Hepatocyte (in vitro differentiated cells): ENCODE measurements at places on chromosomes 13 and 19. TPM values are rescaled to one million over a fixed set of nuclear protein-coding genes. Genes with fewer than 3 reads are reported as not detected.

DNA sequence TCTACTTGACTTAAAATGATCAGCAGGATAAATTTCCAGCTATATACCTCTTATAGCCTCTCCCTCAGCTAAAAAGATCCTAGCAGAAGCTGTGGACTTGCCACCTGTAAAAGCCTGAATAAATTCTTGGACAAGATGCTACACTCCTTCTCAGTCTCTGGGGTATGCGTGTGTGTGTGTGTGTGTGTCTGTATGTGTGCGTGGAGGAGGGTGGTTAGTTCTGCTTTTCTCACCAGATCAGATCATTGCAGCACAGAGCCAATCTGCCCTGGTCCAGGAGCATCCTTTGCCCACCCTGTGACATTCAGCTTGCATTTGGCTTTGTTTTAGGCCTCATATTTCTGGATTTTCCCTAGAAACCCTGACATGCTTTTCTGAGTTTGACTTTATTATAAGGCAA lies 438.3 kb downstream of the RFC3 start:
- no peak for DNase-seq

- no peak for DNase-seq
Measured at GRCh38 chr13:109476001-109476400, 310.4 kb downstream of the IRS2 start.

DNA sequence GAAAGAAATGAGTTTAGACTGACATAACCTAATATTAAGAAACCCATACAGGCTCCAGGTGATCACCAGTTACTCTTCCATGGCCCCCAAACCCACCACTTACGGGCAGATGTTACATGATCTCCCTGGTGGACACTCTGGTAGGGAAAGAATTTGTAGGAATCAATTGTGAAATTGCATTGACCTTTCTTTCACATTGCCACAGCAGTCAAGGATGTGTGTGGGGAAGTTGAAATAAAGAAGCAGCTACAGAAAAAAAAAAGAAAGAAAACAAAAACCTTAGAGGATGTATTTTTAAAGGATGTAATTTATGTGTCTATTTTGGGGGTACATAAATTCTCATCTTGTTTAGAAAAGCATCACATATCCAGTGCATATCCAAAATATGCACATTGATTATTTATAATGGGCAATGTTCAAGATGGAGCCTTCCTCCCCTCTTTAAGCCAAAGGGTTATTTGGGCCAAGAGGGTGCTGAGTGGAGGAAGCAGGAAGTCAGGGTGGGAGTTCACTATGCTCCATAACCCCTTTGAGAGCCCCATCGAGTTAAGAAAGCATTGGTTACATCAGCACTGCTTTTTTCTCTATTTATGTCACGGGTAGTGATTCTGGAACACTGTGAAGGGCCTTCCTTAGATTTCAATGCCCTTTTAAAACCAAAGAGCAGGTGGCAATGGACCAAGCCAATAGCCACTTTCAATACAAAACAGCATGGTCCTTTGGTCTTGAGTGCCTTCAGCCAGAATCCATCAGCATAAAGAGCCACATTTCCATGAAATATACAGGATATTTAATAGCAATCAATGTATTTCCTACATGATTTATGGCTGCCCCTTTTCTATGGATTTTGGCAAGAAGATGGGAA lies 169.6 kb downstream of the LACC1 start:
- DNase-seq, result no peak

GRCh38 chr13:33284031-33284430 lies 1.5 kb downstream of the STARD13 start:
- no peak for DNase-seq

DNA sequence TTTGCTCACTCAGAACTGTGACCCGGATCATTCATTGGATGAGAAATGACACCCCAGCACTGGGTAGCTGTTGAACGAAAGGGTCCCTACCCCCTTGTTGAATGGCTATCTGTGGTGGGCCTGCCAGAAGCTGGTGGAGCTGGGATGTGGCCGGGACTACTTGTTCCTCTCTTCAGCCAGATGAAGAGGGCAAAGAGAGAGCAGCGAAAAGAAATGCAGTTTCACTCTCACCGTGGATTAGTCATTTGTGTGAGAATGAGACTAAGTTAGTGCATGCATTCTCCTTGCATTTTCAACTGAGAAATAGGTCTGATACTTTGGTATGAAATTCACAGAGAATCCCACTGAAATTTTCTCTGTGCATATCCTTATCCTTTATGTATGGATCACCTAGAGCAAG lies 553.1 kb downstream of the IRS2 start:
- DNase-seq, result no peak

- peak; percentile 68 for DNase-seq
Measured at GRCh38 chr13:97976610-97977521, 23.4 kb downstream of the IPO5 start.

GRCh38 chr13:48504606-48505005 lies 28.3 kb downstream of the RCBTB2 start:
- DNase-seq, result no peak

GRCh38 chr13:113546571-113547237 lies 37.8 kb upstream of the TFDP1 start:
- no peak for DNase-seq

- DNase-seq, result peak; percentile 62
Measured at GRCh38 chr19:46976845-46977320, 42.8 kb upstream of the NPAS1 start.

GRCh38 chr13:97422118-97423054 lies 11.6 kb upstream of the RAP2A start:
- DNase-seq, result no peak

- no peak for DNase-seq
Measured at GRCh38 chr19:3674784-3675543, 25.3 kb downstream of the PIP5K1C start.

GRCh38 chr13:45933203-45933908 lies 81.8 kb upstream of the SIAH3 start:
- DNase-seq, result no peak

DNA sequence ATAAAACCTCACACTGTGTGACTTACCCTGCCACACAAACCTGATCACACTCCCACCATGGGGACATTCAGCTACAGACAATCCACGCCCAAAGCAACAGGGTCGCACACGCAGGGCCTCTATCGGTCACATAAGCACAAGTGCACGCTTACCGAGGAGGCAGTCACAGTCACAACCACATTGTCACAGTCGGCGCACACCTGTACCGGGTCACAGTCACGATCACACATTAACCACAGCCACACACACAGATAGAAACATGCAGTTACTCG lies 579 bp downstream of the ZNF566 start:
- DNase-seq, result peak; percentile 40

DNA sequence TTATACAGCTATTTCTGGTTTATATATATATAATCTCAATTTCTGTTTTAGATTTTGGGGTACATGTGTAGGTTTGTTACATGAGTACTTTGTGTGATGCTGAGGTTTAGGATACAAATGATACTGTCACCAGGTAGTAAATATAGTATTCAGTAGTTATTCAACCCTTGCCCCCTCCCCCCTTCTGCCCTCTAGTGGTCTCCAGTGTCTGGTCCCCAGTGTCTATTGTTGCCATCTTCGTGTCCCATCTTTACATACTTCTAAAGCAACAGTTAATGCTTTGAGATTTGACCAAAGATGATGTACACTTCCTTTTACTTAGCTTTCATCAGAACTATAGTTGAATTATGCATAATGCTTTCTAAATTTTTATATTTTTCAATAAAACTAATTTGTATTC lies 1623.4 kb upstream of the PRR20A start:
- no peak for DNase-seq

- DNase-seq, result no peak
Measured at GRCh38 chr19:38182536-38183210, 41.3 kb downstream of the DPF1 start.

DNA sequence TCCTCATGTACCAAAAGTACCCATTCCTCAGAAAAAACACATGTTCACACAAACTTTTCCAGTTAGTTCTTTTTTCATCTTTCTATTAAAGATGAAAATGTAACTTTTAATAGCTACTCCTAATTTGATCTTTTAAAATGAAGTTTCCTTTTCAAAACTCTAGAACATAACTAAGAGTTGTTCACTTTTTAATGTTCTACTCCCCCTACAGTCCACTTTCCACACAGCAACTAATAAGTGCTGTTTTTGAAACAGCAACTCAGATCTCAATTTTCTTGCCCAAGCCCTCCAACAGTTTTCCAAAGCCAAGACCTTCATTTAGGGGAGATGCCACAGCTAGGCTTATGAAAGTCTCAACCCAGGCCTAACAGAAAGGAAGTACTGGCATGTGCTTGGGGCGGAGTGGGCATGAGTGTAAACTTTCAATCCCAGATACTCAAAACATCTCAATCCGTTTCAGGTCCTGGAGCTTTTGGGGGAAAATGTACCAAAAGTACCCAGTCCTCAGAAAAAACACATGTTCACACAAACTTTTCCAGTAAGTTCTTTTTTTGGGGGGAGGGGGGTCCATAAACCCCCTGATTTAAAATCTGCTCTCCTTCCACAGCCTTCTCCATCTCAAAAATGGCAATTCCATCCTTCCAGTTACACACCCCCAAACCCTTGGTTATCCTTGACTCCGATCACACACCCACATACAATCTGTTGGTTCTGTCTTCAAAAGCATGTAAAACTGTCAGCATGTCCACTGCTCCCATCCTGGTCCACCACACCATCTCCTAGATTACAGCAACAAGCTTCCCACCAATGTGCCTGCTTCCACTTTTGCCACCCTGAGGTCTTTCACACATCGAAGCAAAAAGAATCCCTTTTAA lies 2.0 kb downstream of the FBL start:
- peak; percentile 65 for DNase-seq

DNA sequence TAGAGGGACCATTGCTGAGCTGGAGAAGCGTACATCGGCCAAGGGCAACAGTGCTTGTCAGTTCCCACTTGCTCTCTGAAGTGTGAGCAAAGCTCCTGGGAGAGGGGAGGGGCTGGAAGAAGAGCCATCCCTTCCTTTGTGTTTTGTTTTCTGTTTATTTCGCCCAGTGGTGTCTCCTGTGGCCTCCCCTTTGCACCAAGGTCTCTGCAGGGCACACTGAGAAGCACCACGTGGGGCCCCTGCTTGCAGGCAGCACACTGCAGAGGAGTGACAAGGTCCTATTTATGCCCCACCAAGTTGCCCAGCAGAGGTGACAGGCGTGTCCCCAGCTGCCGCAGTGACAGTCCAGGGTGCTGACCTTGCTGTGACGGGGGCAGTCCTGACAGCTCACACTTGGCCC lies 24.0 kb downstream of the GRIN2D start:
- DNase-seq, result no peak

DNA sequence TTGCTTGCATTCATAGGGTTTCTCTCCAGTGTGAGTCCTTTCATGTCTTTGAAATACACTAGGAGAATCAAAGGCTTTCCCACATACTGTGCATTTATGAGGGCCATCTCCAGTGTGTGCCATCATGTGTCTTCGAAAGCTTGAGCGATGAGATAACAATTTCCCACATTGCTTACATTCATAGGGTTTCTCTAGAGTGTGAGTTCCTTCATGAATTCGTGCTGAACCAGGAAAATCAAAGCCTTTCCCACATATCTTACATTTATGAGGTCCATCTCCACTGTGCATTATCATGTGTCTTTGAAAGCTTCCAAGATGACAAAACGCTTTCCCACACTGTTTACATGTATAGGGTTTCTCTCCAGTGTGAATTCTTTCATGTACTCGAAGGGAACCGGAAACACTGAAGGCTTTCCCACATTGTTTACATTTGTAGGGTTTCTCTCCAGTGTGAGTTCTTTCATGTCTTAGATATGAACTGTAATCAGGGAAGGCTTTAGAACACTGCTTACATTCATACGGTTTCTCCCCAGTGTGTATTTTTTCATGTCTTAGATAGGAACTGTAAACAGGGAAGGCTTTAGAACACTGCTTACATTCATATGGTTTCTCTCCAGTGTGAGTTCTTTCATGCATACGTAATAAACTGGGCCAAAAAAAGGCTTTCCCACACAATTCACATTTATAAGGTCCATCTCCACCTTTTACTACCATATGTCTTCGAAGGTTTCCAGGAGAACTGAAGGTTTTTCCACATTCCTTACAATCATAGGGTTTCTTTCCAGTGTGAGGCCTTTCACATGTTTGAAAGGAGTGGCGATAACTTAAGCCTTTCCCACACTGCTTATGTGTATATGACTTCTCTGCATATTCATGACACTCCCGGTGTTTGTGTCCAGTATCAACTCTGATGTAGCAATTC lies 21.4 kb downstream of the ZNF44 start:
- DNase-seq, result no peak

DNA sequence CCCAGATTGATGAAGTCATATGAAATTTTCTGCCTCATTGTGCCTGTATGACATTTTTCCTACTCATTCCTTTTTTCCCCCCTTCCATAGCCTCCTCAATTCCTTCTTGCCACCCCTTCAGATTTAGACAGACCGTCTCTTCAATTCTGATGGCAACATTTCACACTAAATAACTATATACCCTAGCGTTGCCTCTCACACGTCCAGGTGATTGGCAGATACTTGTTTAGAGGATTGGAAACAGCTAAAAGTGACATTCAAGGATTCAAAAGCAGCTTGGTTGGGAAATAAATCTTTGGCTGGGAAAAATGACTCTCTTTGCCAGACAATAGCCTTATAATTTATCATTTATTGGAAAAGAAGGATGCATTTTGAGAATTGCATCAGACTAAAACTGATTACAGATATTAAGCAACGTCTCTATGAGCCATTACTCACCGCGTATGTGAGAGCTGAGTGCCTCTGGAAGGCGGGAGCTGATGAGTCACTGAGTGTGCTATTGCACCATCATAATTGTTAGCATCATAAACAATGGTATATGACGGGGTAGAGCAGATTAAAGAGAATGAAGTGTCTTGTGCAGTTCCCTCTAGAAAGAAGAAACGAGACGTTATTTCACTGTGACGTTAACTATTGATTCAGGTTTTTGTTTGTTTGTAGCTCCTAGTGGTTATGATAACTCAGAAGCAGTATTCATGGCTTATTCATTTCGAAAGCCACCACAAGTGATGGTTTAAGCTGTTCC lies 61.1 kb upstream of the FAM216B start:
- peak; percentile 86 for DNase-seq

GRCh38 chr13:79405501-79405830 lies 589 bp downstream of the RBM26 start:
- DNase-seq, result no peak

Gene LILRA1
- polyA plus RNA-seq, result not detected in 2 replicates

Gene CEACAM20
- polyA plus RNA-seq, result 0.24 and 0.39 TPM in 2 replicates

Gene CACNG7
- polyA plus RNA-seq, result 0.12 and 0.31 TPM in 2 replicates

Gene BRCA2
- 1.4 and 2.9 TPM in 2 replicates for polyA plus RNA-seq

Gene COG3
- 19.9 and 27.3 TPM in 2 replicates for polyA plus RNA-seq

Gene ACER1
- not detected in 2 replicates for polyA plus RNA-seq

Gene CTXN1
- polyA plus RNA-seq, result 13.5 and 14.5 TPM in 2 replicates

Gene KCNRG
- polyA plus RNA-seq, result 0.24 and 0.57 TPM in 2 replicates
